ENCODE measurements at places on chromosomes 3 and 15.
A peak's percentile ranks its signal among the peaks of the same experiment; 100 is the strongest.

DNA sequence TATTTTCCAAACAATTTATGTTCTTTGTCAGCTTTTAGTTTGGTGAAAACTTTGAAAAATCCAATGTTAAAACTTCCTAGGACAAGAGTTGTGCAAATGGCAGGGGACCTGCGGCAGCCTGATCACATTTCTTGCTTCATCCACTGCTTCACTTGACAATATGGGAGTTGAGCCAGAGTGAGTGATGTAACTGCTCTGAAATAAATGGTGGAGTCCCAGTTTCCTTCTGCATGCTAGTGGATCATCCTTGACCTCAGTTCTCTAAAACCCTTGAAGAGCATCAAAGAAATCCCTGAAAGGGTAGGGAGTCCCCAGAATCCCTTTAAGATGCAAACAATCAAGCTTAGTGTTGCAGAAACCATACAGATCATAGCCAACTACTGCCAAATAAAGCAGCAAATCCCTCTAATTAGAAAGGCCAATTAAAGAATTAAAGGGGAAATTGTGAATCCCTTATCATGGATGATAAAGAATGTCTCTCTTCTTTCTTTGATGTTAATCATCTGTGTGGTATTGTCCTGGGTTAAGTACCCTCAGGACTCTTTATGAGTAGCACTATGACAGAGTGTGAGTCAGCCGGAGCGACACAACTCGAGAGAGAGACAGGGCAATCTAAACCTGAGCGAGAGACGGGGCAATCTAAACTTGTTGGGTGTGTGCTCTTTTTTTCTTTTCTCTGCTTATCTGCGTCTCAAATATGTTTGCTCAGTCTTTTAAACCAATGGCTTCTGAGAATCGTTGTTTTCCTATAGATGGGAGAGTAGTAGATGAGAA is 41.8 kb upstream of the GAP43 start:
- DNase-seq = no peak

DNA sequence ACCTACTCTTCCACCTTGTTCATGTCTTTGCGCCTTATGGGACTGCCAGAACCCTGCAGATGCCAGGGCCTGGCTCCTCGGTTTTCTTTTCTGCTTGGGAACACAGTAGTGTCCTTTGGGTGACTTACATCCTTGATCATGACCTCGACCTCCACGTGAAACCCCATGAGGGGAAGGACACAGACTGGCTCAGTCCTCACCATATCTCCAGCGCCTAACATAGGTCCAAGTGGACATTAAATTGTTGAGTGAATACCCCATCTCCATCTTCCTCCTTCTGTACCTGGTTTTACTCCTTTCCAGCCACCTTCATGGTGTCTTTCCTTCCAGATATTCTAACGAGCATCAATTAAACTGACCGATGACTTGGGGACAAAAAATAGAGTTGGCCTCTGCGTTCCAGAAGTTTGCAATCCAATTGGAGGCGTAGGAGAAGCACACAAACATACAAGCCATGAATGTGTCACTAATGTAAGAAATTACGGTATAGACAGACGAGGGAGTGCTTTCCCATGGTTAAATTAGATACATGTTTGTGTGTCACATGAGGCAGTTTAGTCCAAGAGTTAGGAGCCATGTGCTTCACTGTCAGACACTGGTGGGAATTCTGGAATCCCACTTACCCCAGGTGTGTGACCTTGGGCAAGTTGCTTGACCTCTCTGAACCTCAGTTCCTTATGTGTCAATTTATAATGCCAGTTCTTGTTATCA is 907 bp upstream of the HERC1 start:
- DNase-seq = no peak

- DNase-seq = no peak
Observed at GRCh38 chr3:105532251-105532650, 165.5 kb downstream of the ALCAM start.

DNA sequence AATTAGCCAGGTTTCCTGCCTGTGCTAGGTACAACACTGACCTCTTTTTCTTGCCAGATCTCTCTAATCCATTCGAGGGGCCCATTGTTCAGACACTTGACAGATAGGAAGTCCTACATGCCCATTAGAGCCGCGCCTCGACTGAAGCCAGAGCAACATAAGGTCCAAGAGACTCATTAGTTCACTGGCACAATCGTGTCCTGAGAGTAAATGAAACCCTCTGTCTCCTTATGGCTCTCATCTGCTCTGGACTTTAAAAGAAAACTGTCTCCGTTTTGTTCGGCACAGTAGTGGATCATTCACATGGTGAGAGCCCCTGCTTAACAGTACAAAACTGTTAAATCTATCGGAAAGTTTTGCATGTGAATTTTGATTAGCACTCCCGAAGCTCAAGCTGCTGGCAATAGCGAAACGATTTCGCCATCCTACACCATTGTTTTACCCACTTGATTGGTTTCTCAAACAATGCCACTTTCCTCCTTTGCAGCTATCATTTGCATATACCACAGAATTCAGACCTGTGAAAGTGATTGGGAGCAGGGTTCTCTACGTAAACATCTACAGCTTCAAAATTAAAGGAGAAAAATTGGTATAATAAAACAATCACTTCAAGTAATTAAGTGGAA is 19.0 kb upstream of the C15orf61 start:
- no peak for DNase-seq

GRCh38 chr3:54772746-54773145 is 155.1 kb downstream of the LRTM1 start:
- no peak for DNase-seq

DNA sequence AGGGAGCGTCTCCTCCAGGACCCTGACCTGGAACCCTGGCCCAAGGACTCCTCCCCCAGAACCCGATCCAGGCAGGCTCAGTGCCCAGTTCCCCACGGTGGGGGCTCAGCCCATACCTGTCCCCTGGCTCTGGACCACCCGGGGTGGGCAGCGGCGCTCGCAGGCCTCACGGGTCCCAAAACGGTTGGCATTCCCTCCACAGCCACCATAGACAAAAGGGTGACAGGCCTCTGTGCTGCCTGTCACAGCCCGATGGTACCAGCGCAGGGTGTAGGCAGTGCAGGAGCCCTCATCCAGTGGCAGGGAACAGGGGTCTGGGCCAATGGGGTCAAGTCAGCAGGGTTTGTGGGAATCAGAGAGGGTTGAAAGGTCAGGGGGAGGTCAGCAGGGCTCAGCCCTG is 1.1 kb upstream of the UCN2 start:
- DNase-seq = no peak

DNA sequence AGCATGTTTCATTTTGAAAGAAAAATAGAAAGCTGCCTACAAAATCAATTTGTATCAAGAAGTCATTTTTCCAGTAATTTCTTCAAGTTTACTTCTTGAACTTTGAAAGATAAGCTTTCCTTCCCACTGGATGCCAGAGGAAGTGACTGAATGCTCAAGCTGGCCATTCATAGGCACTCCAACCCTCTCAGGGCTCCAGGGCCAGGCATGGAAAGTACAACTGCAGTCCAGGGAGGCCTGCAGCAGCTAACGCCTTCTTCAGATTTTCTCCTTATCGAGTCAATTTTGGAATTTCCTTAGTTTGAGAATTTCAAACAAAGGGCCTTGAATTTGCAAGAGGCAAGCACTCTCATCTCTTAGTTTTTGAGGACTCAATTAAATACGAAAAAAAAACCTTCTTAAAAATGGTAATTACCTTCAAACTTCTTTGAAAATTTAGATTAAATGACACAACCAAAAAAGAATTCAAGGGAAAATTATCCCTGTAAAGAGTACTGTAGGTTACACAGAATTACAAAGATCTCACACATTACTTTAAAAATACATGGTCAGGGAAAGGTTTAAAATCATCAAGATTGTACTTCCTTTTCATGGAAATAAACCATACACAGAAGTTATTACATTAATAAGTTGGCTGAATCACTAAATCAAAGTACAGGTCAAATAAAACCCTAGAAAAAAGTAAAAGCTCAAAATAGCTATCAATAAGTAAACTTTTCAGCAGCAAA is 2.5 kb downstream of the UBP1 start:
- DNase-seq = no peak

GRCh38 chr3:175977968-175978752 is 1119.0 kb downstream of the NAALADL2 start:
- no peak for DNase-seq

DNA sequence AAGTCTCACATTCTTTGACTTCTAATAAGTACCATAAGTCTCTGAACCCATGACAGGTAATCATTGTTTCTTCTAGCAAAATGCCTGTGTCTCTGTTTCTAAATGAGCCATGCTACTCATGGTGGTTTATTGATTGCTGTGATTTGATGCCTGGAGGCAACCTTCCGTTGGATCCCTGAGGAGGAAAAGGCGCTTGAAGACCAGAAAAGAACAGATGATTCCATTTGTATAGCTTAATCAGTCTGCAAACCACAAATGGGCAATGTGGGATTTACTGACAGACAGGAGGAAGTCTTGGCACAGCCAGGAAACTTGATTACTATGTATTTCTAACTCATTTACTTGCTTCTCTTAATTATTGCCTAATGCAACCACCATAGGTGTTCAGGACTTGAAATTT is 103.1 kb upstream of the MRPL3 start:
- no peak for DNase-seq

DNA sequence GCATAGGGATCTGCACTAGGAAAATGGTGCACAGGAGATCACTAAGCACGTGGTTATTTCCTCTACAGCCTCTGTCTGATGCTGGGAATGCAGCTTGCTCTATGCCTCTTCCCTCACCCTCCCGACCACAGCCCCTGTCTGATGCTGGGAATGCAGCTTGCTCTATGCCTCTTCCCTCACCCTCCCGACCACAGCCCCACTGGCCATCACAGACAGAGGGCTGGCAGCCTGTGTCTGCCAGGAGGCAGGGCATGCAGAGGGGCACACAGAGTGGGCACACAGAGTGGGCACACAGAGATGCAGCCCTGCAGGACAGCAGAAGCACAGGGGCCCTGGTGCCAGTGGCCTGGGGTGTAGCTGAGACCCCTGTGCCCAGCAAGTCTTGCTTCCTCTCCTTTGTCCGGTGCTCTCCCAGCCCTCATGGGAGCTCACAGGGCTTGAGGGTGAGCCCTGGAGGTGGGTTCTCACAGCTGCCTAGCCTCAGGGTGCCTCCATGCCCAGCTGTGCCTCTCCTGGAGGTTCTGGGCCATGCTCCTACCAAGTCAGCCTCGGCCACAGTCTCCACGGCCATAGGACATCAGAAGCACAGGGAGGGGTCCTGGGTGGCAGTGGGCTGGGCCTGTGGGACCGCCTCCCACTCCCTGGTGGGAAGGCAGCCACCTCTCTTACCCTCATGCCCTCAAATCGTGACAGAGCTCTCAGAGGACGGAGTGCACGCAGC is 65.8 kb downstream of the EXOG start:
- DNase-seq = no peak

DNA sequence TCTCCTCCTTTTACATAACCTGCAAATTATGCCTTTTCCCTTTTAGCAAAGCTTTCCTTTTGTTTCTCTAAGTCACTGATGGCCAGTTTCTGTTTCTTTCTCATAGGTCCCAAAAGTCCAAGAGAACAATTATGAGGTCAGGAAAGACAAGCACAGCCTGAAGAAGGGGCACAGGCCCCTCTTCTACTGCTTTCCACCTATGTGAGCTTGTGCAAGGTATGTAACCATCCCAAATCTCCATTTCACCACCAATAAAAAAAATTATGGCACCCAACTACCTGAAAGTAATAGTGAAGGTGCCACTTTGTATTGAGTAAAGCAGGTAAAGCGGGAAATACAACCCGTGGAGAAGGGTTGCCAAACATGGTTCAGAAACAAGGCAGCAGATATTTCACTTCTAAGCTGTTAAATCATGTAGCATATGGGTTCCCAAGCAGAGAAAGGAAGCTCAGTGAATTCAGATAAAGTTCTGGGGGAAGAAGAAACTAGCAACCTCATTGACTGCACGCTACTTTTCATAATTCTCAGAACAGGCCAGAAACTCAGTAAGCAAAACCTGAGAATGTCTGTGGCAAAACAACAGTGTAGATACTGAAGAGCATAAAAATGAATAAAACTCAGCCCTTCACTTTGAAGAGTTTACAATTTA is 4.2 kb downstream of the PLOD2 start:
- no peak for DNase-seq

GRCh38 chr15:88535100-88535499 is 11.4 kb downstream of the DET1 start:
- no peak for DNase-seq

GRCh38 chr3:10551821-10552630 is 46.6 kb upstream of the ATP2B2 start:
- DNase-seq = peak; percentile 29

- no peak for DNase-seq
Observed at GRCh38 chr15:32659340-32660155, 18.0 kb downstream of the SCG5 start.

- DNase-seq = no peak
Observed at GRCh38 chr15:25065286-25065685, 110.5 kb downstream of the SNRPN start.

DNA sequence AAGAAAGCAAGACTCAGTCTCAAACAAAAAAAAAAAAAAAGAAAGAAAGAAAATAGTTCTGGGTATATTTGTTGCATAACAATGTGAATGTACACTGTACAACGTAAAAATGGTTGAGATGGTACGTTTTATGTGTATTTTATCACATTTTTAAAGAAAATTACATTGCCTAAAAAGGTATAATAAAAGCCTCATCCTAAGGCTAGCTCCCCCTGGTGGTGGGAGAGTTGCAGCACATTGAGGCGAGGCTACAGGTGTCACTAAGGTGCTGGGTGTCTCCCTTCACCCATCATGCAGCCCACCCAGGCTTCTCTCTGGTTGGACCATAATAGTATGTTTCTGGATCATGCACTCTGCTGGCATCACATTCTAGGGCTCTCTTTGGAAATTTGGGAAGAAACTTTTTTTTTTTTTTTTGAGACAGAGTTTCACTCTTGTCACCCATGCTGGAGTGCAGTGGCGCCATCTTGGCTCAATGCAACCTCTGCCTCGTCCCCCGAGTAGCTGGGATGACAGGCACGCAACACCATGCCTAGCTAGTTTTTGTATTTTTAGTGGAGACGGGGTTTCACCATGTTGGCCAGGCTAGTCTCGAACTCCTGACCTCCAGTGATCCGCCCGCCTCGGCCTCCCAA is 12.4 kb upstream of the RAB11A start:
- DNase-seq = peak; percentile 66

DNA sequence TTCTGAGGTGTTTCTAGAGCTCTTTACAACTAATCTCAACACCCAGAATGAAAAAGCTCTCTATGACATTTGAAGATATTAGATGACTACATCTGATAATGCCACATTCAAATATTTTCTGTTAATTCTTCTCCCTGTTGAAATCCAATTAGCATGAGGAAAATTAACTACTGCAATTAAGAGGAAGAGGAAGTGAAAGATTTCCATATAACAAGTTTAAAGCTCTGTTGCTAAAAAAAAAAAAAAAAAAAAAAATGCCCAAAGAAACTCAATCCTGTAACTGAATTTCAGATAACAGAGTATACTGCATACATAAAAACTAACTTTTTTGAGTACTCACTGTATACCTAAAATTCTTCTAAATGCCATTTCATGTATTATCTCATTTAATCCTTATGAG is 109.8 kb downstream of the TNIK start:
- no peak for DNase-seq

GRCh38 chr15:67179411-67179995 is 75.0 kb downstream of the AAGAB start:
- no peak for DNase-seq
